ENCODE measurements at places on chromosomes 3 and 15.

- DNase-seq, result no peak
Observed at GRCh38 chr3:174596447-174596982, 262.6 kb upstream of the NAALADL2 start.

DNA sequence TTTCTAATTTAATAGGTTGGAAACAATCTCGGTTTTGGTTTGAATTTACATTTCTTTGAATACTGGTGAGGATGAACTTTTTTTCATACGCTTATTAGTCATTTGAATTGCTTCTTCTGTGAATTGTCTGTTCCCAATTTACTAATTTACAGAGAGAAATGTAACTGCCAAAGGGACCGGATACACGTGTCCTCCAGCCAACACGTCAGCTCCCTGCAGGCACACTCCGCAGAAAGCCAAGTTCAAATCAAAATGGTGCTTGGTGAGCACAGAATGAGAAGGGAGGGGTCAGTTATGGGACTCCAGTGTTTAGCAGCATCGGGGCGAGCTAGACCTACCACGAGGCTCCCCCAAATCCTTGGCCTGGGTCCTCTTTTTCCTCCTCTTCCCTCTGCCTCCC is 10.8 kb upstream of the TSEN2 start:
- DNase-seq, result peak; percentile 29

DNA sequence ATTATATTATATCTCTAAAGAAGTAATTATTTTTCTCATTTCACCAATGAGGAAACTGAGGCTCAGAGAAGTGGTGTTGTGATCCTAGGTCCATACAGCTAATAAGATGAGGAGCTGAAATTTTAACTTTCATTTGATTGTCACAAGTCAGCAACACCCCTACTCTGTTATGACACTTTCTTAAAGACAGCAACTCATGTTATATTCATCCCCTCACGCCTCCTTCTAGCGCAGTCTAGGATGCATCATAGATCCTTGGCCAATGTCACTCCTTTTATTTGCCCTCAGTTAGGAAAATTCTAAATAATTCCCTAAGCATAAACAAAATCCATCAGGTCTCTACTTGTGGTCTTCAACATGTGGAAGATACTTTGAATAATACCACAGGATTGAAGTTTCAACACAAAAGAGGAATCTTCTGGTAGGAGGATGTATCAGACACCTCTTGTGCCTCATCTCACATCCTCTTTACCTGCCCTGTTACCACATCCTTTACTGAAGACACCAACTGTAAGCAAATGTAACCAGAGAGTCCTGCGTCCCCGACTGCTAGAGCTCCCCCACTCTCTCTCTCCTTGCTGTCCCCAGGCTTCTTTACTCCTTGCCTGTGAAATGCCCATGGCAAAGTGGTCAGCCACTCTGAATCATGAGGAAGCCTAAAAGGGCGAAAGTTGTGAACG is 53.7 kb downstream of the TRIM42 start:
- no peak for DNase-seq

DNA sequence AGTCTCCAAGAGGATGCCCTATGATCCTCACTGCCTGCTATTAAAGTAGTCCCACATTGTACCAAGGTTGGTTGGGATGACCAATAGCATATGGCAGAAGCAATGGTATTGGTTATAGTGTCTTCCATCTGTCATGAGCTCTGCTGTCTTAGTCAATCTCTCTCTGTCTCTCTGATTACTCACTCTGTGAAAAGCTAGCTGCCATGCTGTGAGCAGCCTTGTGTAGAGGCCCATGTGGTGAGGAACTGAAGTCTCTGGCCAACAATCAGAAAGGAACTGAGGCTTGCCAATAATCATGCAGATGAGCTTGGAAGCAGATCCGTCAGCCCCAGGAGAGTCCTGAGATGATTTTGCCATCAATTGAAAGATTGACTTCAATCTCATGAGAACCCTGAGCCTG is 60.3 kb upstream of the CFAP161 start:
- DNase-seq, result no peak

DNA sequence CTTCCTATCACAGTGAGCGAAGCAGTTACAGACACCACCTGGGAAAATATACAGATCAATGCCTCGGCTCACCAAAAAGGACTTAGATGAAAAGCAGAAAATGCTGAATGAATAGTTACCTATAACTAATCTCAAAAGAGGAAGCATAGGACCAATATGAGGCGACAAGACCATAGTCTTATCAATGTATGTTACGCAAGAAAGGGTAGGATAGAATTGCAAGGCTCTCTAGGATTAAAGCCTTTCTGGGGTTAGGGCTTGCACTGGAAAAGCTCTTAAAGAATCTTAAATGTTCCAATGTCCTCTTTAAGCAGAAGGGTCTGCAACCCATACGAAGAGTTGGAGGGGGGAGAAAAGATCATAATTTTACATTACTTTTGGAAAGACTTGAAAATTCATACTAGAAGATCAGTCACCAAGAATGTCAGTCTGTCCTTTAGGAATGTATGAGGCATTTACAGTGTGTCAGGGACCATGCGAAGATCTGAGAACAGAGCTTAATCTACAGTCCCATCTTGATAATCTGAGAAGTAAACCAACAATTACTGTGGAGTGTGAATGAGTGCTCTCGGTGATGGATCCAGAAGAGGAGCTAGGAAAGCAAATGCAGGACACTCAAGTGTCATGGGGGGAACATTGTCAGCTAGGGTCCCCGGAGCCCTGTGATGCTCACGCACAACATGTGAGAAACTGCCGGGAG is 185.9 kb downstream of the GREM1 start:
- no peak for DNase-seq

DNA sequence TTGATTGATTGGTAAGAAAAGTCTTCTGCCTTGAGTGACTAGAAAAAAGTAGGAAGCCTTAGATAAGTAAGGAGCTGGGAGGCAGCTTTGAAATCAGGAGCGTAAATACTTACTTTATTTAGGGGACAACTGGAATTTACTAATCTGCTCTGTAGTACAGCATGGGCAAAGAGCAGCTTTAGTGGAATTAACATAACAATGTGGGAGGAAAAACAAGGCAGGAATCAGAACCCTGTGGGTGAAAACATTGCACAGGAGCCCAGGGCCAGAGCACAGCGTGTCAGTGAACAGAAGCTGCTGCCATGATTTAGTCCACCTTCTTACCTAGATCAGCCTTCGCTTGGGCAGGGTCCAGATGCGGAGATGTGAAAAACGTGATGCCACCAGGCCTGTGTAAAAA is 14.6 kb downstream of the FMN1 start:
- DNase-seq, result no peak

DNA sequence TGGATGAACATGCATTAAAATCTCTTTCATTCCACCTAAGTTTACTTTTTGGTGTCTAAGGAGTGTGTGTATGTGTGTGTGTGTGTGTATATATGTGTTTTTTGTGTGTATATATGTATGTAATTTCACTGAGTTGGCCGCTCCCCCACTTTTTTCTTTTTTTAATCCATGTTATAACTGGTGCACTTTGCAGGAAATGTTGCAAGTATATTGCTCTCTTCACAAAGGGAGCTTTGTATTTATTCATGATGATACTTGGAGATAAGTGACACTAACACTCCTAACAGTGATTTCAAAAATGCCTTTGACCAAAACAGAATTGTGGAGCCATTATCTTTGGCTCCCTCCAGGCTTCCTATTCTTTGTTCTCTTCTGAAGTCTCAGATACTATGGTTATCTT is 95.8 kb downstream of the FNDC3B start:
- no peak for DNase-seq

DNA sequence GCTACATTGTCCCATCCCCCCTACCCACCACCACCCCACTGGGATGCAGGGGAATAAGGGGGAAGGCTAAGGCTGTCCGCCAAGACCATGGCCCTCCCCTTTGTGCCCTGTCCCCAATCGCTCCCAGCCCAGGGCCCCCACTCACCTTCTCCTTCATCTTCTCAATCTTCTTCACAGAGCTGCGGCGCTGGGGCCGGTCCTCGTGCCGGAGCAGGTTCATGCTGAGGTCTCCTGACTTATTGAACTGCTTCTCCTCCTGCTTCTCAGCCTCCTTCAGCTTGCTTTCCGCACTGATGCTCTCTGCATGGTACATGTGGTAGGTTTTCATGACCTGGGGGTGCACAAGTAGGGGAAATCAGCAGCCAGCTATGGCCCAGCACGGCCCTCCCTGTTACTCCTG is 101.0 kb upstream of the RAD18 start:
- DNase-seq, result no peak

- no peak for DNase-seq
Observed at GRCh38 chr3:25150199-25150598, 277.9 kb upstream of the RARB start.
